ENCODE measurements at places on chromosomes 16 and 17.

- no peak for DNase-seq
Measured at GRCh38 chr16:28130099-28131088, 66.9 kb upstream of the GSG1L start.

- DNase-seq = no peak
Measured at GRCh38 chr16:88456356-88457292, 3.5 kb downstream of the ZFPM1 start.

DNA sequence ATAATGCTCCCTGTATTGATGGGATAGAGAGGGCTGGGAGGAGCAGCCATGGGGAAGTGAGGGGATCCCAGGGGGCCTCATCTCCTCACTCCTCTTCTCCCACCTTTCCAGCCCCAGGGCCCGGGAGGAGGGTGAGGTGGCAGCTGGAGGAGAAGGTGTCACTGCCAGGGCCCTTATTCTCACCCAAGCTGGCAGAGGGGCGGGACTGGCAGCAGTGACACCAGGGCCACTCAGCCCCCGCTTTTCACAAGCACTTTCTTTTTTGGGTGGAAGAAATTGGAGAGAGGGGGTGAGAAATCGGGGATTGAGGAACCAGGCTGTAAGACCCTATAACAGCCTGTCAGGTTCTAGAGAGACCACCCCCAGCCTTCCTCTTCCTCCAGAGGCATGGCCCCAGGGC lies 2.4 kb upstream of the TBX21 start:
- DNase-seq = no peak

- no peak for DNase-seq
Measured at GRCh38 chr17:42198897-42199296, 4.6 kb upstream of the GHDC start.

DNA sequence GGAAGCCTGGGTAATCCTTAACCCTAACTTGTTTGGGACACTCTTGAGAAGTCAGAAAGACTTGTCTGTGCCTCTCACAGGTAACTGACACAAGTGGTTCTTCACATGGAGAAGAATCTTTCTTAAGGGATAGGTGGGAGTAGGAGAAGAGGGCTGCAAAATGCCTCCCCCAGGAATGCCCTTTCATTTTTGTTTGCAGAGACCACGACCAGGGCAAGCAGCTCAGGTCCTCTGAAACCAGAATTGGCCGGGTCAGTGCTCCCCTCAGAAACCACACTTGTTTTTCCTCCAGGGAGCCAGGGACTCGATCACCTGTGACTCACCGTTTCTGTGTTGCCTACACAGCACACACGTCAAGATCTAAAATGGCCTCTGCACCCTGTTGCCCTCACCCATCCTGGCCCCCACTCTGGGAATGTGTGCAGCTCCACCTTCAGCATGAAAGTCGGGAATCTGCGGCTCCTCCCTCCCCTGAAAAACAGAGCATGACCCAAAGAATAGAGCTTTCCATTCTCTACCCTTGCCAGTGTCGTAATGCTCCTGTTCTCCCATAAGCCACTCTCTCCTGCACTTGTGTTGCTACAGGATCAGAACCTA lies 36.1 kb downstream of the HNF1B start:
- no peak for DNase-seq

DNA sequence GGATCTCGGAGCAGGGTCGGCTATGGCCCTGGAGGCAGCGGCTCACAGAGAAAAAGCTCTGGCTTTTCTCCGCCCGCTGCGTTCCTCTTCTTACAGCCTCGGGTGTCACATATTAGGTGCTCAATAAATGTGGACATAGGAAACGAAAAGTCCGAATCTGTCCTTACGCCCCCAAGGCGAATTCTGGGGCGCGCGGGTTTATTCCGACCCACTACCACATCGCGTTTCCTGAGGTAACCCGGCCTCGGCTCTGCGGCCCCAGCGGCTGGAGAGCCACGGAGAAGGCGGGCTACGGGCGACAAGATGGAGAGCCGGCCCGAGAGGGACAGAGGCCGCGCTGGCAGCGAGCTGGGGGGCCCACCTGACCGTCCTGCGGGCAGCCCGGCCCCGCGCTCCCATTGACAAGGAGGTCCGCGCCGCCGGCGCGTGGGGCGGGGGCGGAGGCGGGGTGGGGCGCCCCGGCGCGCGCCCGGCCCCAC lies 573 bp upstream of the GNAO1 start:
- DNase-seq = no peak

All from SHP77 (cell line).